Stimulated activated naive CD4-positive, alpha-beta T cell (primary cell): ENCODE measurements at places on chromosomes 4 and X.

GRCh38 chr4:3813151-3814052 lies 47.2 kb downstream of the ADRA2C start:
- no peak for DNase-seq

GRCh38 chr4:169167957-169168858 lies 102.5 kb downstream of the SH3RF1 start:
- no peak for DNase-seq

GRCh38 chr4:40238008-40238699 lies 41.3 kb downstream of the RHOH start:
- DNase-seq: no peak

- DNase-seq: no peak
Observed at GRCh38 chrX:121146059-121146628, 98.7 kb downstream of the GLUD2 start.

GRCh38 chrX:48761674-48762471 lies at the start of gene GLOD5:
Gene GLOD5, plus strand, starts transcription at chrX:48761747. Its CDS starts 44 bp downstream, at chrX:48761791.
- no peak for DNase-seq

GRCh38 chr4:101236097-101236496 lies 111.2 kb downstream of the PPP3CA start:
- no peak for DNase-seq

GRCh38 chrX:1336331-1336943 lies at the start of gene IL3RA:
Gene IL3RA, plus strand, starts transcription at chrX:1336785. Its CDS starts 4,981 bp downstream, at chrX:1341766.
- DNase-seq: no peak

DNA sequence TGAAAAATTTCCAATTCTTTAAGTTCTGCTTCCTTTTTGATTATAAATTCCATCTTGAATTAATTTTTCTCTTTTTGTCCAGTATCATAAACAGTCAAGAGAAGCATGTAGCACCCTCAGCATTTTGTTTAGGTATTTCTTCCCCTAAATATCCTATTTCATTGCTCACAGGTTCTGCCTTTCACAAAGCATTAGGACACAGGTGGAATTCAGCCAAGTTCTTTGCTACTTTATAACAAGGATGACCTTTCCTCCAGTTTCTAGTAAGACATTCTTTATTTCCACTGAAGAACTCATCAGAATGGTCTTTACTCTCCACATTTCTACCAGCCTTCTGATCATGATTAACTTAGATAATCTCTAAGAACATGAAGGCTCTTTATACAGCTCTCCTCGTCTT lies 7.4 kb downstream of the SLC9B1 start:
- DNase-seq: no peak

DNA sequence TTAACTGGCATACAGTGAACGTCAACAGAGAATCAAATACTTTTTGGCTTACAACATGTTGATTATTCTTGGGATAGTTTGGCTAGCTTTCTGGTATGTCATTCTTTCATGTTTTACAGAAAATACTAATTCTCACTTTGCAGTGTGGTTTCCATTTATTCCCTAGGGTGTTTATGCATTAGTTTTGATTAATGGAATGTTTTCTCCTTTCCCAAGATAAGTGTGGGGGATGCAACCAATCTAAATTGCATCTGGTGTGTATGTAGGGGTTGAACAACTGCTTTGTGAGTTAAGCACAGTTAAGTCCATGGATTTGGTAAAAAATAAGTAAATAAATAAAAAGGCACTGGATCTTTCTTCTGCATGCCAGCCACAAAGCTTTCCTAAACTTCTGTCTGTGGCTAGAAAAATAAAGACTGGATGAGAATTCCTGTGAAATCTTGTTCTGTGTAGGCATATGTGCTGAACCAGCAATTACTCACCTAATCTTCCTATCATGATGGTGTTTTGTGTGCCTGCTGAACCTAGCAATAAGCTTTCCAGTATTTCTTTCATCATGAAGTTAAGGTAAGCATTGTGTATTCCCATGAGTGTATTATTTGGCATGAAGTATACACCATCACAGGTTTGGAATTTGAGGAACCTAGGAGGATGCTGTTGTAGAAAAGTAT lies 50.6 kb upstream of the TENM3 start:
- no peak for DNase-seq

DNA sequence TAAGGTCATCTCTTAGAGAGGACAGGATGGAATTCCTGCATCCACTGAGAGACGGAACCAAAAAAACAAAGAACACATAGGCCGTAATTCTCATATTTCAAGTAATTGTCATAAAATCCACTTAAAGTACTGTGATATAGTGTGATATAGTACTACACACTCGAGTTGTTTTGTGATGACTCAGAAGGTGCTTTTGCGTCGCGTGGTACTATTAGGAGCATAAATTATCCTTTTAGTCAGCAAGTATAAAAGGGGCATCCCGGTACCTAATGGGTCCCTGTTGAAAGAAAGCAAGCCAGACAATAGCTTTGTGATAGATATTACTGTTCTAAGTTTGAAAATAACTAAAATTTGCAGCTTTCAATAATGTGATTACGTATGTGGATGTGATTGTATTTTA lies 55.3 kb downstream of the GPR143 start:
- DNase-seq: no peak

GRCh38 chr4:131091896-131092295 lies 1995.9 kb downstream of the C4orf33 start:
- no peak for DNase-seq

DNA sequence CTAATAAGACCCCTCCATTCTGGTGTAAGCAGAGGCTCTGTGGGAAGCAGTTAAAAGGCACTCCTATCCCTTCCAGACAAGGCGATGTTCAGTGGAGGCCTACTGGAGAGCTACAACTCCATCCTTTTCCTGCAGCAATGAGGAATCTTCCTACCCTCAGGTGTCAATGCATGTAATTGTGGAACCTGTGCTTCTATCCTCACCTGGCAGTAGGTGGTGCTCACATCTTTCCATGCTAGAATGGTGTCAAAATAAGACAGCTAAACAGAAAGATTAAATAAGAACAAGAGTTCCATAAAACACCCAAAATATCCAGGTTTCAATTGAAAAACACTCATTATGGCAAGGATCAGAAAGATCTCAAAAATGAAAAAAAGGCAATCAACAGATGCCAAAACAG lies 224.6 kb downstream of the IL15 start:
- DNase-seq: no peak

- peak; percentile 7 for DNase-seq
Observed at GRCh38 chrX:69387567-69388487, 116.3 kb upstream of the NALF2 start.
